ENCODE measurements at places on chromosomes 13 and 19.

DNA sequence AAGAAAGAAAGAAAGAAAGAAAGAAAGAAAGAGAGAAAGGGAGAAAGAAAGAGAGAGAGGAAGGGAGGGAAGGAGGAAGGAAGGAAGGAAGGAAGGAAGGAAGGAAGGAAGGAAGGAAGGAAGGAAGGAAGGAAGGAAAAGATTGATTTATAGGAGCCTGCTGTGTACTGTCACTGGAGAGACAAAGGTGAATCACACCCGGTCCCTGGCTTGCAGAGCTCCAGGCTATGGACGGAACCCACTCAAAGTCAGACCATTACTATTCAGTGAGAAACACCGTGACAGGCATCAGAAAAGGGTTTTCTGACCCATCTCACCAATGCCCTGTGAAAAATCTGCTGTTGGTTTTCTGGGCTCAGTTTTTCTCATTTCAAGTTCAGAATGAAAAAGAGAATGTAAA, 7.3 kb upstream of the CEACAM6 start:
- DNase-seq: no peak

GRCh38 chr13:67100730-67101129, 129.4 kb downstream of the PCDH9 start:
- DNase-seq: no peak

DNA sequence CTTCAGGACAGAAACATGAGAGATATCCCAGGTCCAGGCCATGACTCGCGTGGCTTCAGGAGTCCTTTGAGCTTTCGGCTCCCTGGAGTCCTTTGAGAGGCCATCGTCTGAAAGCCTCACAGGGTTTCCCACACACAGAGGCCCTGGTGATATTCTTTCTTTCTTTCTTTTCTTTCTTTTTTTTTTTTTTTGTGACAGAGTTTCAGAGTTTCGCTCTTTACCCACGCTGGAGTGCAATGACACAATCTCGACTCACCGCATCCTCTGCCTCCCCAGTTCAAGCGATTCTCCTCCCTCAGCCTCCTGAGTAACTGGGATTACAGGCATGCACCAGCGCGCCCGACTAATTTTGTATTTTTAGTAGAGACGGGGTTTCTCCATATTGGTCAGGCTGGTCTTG, 5.5 kb downstream of the SIN3B start:
- DNase-seq: no peak

GRCh38 chr19:8302357-8302691, 5.8 kb downstream of the CD320 start:
- DNase-seq: peak; percentile 23

GRCh38 chr13:70541451-70541850, 433.2 kb upstream of the KLHL1 start:
- DNase-seq: no peak

Measured in DMS 273 treated with DMSO at 0.1 percent for 48 hours (cell line).